Adrenal gland (tissue), 19 donors: ENCODE measurements at places on chromosomes 2 and 18.

DNA sequence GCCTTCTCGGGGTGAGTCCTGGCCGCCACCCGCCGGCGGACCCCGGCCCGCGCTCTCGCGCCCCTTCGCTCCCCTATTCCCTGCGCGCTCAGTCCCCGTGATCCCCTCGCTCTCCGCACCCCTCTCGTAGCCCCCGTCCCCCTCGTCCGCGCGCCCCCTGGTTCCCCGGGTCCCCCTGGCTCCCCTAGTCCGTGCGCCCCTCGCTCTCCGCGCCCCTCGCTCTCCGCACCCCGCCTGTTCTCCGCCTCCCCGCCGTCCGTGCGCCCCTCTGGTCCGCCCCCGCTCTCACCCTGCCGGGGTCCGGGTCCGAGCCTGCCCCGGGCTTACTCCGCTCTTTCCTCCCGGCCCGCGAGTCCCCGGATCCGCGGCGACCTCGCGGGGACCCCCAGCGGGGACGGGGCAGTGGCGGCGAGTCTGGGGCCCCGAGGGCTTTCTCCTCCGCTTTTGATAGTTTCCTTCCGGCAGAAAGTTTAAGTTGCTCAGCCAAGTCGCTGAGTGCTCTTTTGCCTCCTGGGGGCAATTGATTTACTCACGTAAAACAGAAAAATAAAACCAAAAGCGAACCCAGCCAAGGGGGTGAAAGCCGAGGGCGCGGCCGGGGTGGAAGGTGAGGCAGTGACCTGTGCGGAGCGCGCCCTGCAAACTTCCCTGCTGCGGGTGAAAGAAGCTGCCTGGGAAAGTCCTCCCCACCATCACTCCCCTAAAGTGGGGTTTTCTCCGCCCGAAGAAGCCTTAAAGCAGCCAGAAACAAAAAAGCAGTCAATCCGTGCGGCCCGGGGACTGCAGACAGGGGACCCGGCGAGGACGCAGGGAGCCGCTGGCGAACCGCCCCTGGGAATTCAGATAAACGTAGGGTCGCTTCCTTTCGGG, 568 bp downstream of the RAB31 start:
- peak; percentile 32 for DNase-seq

DNA sequence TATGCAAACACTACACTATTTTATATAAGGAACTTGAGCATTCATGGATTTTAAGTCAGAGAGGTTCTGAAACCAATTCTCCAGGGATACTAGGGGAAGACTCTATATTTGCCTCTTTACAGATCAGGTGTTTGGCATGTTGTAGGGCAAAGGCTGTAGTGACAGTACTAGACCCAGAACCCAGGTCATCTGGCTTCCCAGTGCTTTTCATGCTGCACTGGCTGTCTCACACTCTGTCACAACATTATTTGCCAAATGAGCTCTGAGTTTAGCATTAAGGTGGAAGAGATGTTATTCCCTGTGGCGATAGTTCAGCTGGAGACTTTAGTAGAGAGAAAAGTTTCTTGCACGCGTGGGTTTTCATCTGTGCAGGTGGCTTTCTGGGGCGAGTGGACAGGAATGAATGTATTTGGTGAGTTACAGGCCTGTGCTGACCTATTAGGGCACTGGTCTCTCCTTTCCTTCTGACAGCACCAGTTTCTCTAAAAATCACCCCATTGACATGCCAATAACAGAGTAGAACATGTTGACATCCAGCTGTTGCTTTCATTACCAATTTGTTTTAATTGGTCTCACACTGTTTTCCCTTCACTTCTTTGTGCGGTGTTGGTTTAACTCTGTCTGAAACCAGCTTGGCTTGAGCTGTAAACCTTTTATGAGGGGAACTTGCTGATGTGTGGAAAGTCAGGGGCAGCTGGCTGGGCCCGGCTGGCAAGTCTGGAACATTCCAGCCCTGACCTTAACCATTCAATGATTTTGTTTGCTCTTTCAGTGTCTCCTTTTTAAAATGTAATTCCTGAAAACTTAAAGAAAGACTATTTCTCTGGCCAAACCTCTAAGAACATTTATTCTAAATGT, 643.0 kb upstream of the FAM98A start:
- no peak for DNase-seq

DNA sequence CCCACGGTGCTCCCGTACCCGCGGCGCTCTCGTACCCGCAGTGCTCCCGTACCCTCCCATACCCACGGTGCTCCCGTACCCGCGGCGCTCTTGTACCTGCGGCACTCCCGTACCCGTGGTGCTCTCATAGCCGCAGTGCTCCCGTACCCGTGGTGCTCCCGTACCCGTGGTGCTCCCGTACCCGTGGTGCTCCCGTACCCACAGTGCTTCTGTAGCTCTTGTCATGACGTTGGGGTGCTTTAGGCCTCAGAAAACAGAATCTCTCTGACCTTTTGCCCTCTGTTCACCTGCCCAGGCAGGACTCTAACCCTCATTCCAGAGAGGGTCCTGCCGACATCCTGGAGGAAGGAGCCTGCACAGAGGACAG, 35.3 kb downstream of the SLC66A2 start:
- DNase-seq, result no peak

- DNase-seq, result no peak
Measured at GRCh38 chr2:42369532-42370229, 8.7 kb upstream of the COX7A2L start.

GRCh38 chr18:50014606-50015005, 180.3 kb downstream of the MYO5B start:
- DNase-seq, result no peak

- no peak for DNase-seq
Measured at GRCh38 chr2:10720306-10720705, 1.1 kb upstream of the ATP6V1C2 start.

DNA sequence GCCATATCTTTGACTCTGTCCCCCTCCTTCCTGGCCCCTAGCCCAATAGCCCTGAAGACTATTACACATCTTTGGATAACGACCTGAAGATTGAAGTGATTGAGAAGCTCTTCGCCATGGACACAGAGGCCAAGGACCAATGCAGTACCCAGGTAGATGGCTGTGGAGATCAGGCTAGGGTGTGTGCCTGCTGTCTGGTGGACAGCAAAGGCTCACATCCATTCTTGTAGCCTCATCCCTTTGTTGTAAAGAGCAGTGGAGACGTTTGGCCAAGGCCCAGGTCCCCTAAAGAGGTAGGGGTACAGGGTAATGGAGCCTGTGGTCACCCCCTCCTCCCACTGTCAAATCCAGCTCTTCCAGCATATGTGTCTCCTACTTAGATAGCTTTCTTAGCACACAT, 81.4 kb downstream of the EPAS1 start:
- DNase-seq, result no peak

DNA sequence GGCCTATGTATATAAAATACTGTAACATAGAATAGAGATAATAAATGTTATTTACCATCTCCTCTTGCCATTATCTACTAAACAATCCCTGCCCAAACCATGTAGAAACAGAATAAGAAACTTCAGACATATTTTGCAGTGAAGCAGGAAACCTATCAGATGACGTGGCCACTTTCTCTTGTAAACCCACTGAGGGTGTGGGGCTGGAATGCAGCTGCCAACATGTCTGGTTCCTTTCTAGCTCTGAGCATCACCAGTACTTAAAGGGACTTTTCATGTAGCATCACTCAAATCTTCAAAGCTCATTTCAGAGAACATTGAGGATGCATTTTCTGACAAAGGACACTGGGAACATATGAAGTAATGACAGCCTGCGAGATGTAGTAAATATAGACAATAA, 251.8 kb downstream of the LPIN1 start:
- no peak for DNase-seq

GRCh38 chr2:75053484-75054112, 95.2 kb downstream of the POLE4 start:
- DNase-seq, result no peak

GRCh38 chr2:7674606-7675005, 757.4 kb downstream of the RNF144A start:
- DNase-seq, result no peak

DNA sequence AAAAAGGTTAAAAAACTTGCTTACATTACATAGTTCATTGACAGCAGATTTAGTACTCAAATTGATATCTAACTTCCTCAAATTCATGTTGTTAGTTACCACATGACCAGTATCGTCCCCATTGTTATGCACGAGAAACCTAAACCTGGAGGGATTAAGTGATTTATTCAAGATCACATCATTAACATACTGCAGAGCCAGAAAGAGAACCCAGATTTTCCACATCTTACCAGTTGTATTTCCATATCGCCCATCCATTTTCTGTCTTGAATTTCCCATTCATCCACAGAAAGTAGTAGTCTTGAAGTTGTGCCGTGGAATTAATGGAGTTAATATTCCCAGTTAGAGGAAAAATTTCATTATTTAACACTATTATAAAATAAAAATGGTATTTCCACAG, 512.0 kb downstream of the METTL4 start:
- no peak for DNase-seq

- DNase-seq, result no peak
Measured at GRCh38 chr2:8252997-8253694, 428.7 kb upstream of the ID2 start.

DNA sequence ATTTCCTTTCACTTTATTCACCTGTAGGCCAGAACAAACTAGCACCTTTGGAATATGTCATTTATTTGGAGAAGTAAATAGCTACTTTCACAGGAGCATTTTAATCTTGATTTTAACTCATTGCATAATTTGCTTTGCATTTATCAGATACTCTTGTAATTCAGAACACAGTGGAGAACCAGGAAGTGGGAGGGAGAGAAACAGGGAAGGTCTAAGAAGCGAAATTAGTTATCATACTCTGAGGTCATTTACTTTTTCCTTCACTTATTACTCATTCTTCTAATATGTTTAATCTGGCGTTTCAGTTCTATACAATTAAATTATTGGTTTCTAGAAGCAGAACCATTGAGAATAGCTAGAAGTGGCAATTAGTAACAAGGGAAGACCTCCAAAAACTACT, 20.7 kb downstream of the RBM44 start:
- no peak for DNase-seq
